T follicular helper cell (primary cell): ENCODE measurements at places on chromosomes 12 and 14.

DNA sequence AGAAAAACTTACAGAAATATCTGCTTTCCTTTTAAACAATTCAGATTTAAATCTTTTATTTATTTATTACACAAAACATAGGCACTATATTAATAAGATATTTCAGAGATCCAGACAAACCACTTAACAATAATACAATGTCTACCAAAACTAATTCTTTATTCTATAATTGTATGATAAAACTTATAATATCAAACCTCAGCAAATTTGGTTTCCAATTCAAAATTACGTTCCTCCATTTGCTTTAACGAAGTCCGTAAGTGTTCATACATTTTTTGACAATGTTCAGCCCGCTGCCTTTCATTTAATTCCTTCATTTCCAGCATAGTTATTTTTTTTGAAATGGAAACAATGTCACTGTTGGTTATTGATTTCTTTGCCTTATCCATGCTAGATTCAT is 48.3 kb downstream of the CEP290 start:
- DNase-seq, result no peak

DNA sequence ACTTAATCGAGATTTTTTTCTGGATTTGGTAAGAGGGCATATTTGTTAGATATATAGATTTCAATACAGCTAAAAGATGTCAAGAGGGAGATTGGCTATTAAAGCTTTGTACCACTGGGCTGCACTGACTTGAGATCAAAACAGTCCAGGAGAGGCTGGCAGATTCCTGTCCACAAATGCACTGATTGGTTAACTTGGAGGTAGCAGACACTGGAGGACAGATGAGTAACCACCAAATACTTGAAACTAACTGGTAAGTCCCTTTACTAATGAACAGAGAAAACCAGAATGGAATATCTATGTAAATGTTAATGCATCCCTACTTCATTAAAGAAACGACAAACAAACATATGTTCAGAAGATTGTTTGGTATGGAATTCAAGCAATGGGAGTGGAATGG is 416.6 kb downstream of the LRIG3 start:
- no peak for DNase-seq

GRCh38 chr12:18861287-18861858 is 123.5 kb downstream of the CAPZA3 start:
- no peak for DNase-seq

DNA sequence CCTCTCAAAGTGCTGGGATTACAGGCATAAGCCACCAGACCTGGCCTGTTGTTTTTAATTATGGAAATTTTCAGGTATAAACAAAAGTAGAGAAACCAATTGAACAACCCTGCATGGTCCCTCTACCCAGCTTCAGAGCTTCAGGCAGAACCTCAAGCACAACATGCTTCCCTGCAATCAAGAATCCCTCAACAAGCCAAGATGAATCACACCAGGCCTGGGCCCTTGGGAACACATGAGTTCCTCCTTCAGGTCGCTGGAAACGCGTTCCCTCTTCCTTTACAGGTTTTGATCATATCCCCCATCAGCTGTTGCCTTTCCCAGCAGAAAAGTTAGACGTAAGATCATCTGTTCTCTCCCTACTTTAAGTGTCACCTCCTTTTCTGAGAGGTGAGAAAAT is 20.5 kb upstream of the CORO1C start:
- DNase-seq, result no peak
